GM19239 (cell line): ENCODE measurements at places on chromosomes 7 and 10.

- DNase-seq, result no peak
Measured at GRCh38 chr7:84337429-84337828, 142.8 kb upstream of the SEMA3A start.

GRCh38 chr10:92421550-92421949 is 130.6 kb downstream of the MARCHF5 start:
- DNase-seq, result no peak

- DNase-seq, result no peak
Measured at GRCh38 chr10:100347568-100348195, 649 bp downstream of the SCD start.

- no peak for DNase-seq
Measured at GRCh38 chr7:90877201-90877600, 281.1 kb downstream of the CDK14 start.

GRCh38 chr7:139989366-139990141 is 73.2 kb downstream of the PARP12 start:
- DNase-seq, result no peak

DNA sequence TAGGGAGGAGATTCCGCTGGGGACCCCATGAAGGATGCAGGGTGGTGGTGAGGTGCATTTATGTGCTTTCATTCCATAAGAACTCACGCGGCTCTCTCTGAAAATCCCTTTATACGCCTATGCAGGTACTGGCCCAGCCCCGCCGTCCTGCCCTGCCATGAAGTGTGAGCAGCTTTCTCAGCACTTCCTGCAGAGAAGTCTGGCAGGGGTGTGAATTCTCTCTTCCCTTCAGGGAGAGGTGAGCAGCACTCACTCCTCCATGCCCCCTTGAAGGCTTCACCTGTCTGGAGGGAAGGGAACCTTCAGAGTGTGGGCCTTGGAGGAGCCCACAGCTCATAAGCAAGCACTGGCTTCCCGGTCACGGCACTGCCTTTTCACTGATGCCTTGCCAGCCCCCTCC is 34.0 kb downstream of the PPP2R2D start:
- DNase-seq, result no peak

GRCh38 chr10:43922335-43923280 is 273.9 kb upstream of the ZNF32 start:
- DNase-seq, result no peak

GRCh38 chr10:34031400-34031799 is 696.9 kb upstream of the NRP1 start:
- DNase-seq, result no peak

GRCh38 chr7:123401295-123401694 is 133.1 kb downstream of the IQUB start:
- no peak for DNase-seq

- DNase-seq, result no peak
Measured at GRCh38 chr10:5656737-5657579, 9.4 kb downstream of the ASB13 start.

DNA sequence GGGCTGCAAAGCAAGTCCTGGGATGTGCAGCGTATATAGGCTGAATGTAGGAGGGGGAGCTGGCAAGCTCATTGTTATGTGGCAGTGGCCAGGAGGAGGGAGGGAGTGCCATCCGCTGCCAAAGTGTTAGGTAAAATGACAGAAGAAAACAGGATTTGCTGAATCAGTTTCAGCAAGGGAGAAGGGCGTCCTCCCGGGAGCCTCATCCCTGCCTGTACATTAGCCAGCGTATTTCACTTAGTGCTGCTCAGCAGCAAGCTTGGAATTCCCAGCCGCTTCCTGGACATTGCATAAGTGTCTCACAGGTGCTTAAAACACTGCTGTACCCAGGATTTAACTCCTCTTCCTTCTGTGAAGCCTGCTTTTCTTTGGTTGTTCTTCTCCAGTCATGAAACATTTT is 2.5 kb downstream of the NIPSNAP2 start:
- DNase-seq, result no peak

DNA sequence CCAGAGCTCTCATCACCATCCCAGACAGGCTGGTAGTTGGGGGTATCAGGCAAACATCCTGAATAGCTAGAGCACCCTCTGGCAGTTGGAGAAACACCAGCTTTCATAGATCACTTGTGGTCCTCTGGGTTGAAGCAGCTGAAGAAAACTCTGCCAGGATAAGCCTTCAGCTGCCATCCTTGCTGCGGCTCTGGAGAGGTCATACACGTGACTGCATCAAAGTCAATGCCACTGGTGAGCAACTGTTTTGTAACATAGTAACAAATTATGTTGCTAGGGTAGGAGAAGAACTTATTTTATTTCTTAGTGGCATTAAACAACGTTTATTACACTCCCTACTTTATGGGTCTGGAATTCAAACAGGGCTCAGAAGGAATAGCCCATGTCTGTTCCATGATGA is 19.2 kb upstream of the PANK1 start:
- no peak for DNase-seq

DNA sequence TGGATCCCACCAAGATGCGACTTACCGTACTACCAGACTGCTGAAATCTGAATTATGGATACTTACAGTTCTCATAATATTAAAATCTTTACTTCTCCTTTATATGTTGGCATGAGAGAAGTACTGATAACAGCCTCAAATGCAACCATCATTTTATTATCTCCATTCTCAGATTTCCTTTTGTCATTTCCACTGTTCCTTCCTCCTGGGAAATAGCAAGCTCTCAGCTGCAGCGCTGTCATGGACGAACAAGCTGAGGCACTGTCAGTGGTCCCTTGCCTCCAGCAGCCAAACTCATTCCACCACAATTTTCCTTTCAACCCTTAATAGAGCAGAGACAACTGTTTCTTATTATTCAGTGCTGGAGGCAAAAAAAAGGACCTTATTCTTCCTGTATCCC is 478.4 kb downstream of the ARL4A start:
- no peak for DNase-seq

GRCh38 chr10:12984165-12984747 is 17.3 kb downstream of the CCDC3 start:
- DNase-seq, result no peak

- no peak for DNase-seq
Measured at GRCh38 chr10:109374215-109374614, 549.1 kb downstream of the XPNPEP1 start.

- DNase-seq, result no peak
Measured at GRCh38 chr7:82397879-82398524, 45.6 kb downstream of the CACNA2D1 start.

GRCh38 chr7:45391618-45392451 is 182.3 kb upstream of the ADCY1 start:
- DNase-seq, result no peak

GRCh38 chr7:16347066-16347826 is 74.1 kb downstream of the CRPPA start:
- DNase-seq, result no peak

DNA sequence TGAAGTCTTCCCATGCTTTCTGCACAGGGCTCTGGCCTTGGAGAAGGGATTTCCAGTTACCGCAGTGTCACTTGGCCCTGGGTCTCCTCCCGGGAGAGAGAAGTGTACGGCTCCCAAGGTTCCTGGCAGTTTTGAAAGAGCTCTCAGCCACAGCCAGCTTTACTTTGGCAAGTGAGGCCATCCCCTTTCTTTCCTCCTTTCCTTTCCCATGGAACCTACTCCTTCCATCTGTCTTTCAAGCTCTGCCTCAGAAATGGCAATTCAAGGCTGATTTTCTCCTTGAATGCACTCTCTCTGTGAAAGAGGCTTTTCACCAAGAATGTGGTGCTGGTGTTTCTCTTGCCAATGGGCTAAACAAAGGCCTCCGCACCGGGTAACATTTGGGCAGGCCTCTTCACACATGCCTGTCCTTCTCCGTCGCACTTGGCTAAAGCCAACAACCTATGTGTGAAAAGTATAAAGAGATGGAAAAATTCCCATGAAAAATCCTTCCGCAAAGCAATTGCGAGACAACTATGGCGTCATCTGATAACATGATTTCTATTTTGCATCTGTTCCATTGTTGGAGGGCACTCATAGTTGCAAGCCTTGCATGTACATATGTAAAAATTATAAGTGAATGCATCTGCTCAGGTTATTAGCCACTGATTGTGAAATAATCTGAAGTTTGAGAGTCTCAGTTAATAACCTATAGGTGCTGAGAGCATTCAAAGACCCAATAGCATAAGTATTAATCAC is 125.4 kb downstream of the PFKFB3 start:
- no peak for DNase-seq

GRCh38 chr10:20932606-20933126 is 35.6 kb upstream of the NEBL start:
- no peak for DNase-seq

GRCh38 chr10:29702273-29703164 is 67.7 kb upstream of the SVIL start:
- DNase-seq, result no peak

DNA sequence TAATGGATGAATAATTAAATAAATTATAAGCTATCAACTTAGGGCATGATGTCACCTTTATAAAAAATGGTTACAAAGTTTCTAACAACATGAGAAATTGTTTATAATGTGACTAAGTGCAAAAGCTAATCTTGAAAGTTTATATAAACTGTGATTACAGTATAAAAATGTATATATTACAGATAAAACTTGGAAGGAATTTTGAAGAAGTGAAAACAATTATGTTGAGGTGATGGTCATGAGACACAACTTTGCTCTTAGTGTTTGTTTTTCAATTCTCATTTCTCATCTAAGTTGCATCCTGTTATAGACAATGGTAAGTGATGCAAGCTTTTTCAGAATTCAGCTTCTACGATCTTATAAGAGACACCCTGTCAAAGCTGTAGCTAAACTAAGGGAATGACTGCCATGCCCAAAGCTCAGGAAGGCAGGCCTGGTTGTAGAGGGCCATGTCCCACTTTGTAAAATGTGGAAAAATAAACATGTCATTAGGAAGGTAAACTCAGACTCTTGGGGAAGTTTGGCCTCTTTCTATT is 23.9 kb downstream of the MACC1 start:
- DNase-seq, result no peak

- DNase-seq, result no peak
Measured at GRCh38 chr7:99050971-99051370, 92.9 kb downstream of the SMURF1 start.

DNA sequence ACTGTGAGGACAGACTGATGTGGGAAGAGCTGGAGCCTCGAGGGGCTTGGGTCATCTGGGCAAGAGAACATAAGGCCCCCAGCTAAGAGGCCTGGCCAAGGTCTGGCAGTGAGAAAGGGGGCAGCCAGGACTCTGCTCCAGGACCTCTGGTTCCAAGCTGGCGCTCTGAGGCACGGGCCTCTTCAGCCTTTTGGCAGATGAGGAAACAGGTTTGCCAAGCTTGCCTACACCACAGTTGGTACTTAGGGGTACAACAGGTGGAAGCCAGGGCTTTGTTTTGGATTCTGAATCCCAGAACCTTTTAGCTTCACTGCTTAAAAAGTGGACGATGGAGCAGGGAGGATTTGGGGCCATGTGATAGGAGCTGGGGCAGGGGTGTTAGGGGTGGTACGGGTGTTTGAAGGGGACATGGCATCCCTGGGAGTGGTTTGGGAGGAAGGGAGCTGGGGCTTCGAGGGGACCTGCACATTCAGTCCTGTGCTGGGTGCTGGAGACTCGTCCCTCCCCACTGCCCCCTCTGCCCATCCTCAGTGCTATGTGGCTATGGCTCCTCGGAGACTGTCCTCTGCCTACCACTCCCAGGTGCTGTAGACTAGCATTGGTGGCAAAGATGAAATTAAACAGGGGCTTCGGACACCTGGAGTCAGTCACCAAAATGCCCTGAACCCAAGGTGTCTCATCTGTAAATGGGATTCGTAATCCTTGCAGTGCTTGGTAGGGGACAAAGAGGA is 30.3 kb downstream of the ZNF775 start:
- no peak for DNase-seq

DNA sequence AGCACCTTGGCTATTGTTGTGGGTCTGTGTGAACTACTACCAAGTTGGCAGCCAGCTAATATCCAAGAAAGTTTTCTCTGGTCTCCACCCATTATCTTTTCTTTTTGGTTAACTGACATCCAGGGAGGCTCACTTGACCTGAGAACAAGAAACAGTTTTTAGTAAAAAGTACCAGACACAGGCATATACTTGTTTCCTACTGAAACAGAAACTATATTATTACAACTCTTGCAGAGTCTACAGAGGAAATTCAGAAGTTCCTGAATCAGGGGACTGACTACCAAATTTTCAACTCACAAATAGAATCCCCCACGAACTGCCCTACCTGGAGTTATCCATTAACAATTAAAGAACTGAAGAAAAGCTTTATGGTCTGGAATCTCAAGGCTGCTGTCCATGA is 168.9 kb downstream of the KCND2 start:
- DNase-seq, result peak; percentile 19

GRCh38 chr7:130288829-130289228 is 4.1 kb upstream of the CPA4 start:
- no peak for DNase-seq

DNA sequence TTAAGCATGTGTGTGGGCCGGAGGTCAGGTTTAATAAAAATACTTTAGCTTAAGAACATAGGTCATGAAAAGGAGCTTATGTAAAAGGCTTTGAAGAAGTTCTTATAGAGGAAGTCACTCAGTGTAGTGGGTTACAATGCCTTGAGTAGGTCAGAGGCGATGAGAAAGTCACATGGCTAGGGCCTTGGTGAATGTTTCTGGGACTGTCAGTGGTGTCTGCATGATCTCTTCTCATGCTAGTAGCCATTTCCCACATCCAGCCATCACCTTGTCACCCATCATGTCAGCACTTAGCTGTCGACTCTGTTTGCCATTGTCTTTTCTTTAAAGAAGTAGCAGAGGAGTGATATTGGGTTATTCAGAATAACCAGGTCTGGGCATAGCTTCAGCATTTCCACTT is 236.6 kb downstream of the CDK14 start:
- DNase-seq, result no peak

- DNase-seq, result no peak
Measured at GRCh38 chr7:7870555-7870954, 98.0 kb upstream of the GLCCI1 start.

DNA sequence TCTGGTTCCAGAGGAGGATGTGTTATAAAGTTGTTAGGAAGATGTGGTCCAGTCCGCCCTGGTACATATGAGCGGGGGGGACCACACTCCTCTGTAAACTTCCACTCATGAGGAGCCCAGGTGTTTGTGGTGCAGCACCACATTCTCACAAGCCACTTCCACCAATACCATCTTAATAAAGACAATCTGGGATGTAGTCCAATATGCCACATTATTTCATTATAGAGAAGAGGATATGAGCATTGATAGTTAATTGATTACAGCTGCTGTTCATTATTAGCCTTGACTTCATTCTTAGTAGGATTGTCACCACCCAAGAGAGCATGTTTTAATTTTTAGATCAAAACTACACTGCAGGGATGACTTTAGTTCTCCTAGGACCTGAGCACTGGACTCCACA is 40.5 kb downstream of the ERCC6 start:
- DNase-seq, result no peak
